HAP-1 (cell line): ENCODE measurements at places on chromosomes 1 and 21.

DNA sequence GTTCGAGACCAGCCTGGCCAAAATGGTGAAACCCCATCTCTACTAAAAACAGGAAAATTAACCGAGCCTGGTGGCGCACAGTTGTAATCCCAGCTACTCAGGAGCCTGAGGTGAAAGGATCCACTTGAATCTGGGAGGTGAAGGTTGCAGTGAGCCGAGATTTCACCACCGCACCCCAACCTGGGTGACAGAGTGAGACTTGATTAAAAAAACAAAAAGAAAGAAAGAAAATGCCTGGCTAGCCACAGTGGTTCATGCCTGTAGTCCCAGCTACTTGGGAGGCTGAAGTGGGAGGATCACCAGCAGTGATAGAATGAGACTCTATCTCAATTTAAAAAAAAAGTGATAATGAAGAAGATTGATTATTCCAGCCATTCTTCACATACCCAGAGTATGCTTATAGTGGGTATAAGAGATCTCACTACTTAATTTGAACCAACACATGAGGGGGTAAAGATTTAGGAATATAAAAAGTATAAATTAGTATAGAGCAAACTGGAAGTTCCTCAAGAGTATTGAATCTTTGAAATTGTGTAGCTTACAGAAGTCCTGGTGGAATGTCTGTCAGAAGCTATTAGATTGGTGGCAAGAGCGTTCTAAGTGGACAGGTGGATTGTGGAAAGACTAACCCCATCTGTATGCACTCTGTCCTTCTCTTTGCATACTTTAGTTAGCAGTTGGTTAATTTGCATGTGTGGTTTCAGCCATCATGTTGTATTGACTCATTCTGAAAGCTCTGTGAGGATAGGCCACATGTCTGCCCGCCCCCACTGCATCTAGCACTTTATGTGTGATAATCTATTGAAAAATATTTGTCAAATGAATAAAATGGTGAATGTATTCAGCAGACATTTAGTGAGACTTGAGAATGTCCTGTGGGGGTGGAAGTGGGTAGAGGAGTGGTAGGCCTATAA, 25.0 kb downstream of the RLF start:
- no peak for DNase-seq

- DNase-seq = peak; percentile 24
Observed at GRCh38 chr1:14983277-14983676, 170.3 kb upstream of the TMEM51 start.

DNA sequence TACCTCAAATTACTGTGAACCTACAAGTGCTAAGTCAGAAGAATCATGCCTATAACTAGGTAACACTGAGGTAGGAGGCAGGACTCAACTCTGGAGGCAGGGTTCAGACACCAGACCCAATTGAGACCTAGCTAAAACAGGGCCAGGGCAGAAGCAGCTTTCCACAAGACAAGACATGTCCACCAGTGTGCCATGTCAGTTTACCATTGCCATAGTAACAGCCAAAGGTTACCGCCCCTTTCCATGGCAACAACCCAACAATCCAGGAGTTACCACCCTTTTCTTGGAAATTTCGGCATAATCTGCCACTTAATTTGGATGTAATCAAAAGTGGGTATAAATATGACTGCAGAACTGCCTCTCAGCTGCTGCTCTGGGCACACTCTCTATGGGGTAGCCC, 432.3 kb downstream of the DPYD start:
- no peak for DNase-seq

- no peak for DNase-seq
Observed at GRCh38 chr1:218444588-218444987, 99.5 kb downstream of the TGFB2 start.

- DNase-seq = no peak
Observed at GRCh38 chr1:30899577-30900389, 8.8 kb downstream of the SDC3 start.

- no peak for DNase-seq
Observed at GRCh38 chr1:2445162-2445822, 30.8 kb upstream of the PLCH2 start.

GRCh38 chr1:6420454-6421042, 829 bp upstream of the HES2 start:
- DNase-seq = no peak

GRCh38 chr1:14923727-14924452, 229.7 kb upstream of the TMEM51 start:
- DNase-seq = peak; percentile 71

GRCh38 chr1:41696381-41696780, 211.9 kb upstream of the EDN2 start:
- no peak for DNase-seq

DNA sequence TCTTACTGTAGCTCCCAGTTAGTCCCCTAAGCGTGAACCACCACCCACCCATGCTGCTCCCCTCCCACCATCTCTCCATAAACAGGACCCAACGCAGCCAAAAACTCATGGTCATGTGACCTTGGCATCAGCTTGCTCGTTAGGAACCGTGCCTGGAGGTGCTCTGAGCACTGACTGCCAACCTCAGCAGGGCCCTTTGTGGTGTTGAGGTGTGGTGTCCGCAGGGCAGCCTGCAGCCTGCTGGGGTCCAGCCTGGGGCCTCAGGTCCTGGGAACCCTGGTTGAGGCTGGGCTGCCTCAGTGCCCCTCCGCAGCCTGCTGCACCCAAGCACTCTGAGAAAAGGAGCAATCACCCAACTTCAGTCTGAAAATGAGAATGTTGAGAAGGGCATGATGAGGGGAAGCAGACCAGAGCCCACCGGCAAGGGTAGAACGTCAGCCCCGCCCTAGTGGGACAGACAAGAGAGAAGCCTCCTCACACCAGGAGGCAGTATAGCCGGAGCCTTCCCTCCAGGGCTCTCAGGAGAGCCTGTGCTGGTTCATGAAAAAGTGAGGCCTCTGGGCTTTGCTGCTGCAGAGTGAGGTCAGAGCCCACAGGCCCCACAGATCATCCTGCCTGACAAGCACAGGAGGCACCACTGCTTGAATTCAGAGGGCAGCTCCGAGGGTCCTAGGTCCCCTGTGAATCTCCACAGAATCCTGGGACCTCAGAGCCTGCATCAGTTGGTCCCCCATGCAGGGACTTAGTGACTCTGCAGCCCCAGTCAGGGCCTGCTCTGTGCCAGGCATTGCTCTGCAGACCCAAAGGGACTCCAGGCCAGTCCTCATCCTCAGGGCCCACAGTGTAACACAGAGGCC, 4.9 kb upstream of the COL6A2 start:
- no peak for DNase-seq

DNA sequence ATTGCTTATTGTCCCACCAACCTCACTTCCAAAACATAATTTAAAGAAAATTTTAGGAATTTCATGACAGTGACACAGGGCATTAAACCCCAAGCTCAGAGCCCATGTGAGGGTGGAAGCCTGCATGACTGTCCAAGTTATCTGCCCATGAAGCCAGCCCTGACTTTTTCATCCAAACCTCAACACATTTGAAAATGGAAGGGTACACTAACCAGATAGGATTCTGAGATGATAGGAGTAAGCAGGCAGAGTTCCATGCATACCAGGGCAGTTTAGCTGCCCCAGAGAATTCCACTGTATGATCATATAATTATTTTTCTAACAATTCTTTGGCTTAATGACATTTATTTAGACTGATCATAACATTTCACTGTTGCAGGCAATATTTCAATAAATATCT, 986.0 kb downstream of the TTLL7 start:
- no peak for DNase-seq

GRCh38 chr1:25763493-25763892, 36.5 kb upstream of the SELENON start:
- DNase-seq = no peak

- DNase-seq = no peak
Observed at GRCh38 chr1:109821221-109821669, 57.5 kb upstream of the EPS8L3 start.

DNA sequence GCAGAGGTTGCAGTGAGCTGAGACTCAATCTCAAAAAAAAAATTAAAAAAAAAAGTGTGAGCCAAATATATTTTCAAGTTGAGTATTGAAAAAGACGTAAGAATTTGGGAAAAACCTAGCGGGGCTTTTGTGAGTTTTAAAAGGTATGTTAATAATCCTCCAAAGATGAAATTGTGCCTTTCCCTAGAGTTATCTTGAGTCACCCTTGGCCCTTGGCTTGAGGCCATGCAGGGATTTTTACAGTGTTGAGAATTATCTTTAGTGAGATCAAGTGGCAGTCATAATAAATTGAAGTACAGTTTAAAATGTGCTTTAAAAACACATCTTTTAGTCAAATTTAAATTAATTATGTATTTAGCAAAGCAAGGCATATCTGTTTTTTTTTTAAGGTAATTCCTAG, 32.7 kb downstream of the PPP2R5A start:
- no peak for DNase-seq

DNA sequence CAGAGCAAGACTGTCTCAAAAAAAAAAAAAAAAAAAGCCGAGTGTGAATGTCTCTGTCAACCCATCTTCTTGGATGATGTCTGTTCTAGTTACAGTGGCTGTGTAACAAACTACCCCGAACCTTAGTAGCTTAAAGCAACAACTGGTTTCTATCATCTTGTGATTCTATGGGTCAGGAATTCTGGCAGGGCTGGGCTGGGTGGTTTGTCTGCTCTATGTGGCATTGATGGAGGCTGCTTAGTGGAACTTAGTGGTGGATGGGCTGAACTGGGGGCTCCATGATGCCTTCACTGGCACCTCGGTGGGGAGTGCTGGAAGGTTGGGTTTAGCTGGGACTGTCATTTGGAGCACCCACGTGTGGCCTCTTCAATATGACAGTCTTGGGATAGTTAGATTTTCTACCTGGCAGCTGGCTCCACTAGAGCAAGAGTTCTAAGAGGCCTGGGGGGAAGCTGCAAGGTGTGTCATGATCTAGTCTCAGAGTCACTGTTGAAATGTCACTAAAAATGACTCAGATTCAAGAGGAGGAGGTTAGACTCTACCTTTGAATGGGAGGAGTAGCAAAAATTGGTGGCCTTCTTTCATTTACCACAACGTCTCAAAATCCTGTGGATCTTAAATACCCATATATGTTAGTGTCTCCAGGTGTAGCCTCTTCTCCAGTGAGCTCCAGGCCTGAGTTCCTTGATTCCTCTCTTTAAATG, 18.6 kb downstream of the ACOT11 start:
- no peak for DNase-seq

GRCh38 chr1:181166377-181167196, 78.1 kb downstream of the IER5 start:
- peak; percentile 81 for DNase-seq

GRCh38 chr1:101392552-101392951, 155.7 kb downstream of the S1PR1 start:
- no peak for DNase-seq

DNA sequence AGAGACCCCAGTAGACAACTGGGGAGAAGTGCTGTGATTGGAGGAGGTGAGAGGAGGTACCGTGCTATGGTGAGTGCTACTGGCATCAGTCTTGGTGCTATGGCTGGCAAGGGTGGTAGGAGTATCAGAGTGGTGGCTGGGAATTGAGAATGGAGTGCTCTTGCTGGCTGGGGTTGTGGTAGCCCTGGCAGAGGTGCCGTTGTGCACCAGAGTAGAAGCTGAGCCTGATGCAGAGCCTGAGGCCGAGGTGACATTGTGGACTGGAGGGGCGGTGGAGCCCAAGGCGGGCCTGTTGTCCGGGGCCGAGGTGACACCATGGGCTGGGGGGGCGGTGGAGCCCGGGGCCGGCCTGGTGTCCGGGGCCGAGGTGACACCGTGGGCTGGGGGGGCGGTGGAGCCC, 14.6 kb downstream of the TRIM46 start:
- no peak for DNase-seq

DNA sequence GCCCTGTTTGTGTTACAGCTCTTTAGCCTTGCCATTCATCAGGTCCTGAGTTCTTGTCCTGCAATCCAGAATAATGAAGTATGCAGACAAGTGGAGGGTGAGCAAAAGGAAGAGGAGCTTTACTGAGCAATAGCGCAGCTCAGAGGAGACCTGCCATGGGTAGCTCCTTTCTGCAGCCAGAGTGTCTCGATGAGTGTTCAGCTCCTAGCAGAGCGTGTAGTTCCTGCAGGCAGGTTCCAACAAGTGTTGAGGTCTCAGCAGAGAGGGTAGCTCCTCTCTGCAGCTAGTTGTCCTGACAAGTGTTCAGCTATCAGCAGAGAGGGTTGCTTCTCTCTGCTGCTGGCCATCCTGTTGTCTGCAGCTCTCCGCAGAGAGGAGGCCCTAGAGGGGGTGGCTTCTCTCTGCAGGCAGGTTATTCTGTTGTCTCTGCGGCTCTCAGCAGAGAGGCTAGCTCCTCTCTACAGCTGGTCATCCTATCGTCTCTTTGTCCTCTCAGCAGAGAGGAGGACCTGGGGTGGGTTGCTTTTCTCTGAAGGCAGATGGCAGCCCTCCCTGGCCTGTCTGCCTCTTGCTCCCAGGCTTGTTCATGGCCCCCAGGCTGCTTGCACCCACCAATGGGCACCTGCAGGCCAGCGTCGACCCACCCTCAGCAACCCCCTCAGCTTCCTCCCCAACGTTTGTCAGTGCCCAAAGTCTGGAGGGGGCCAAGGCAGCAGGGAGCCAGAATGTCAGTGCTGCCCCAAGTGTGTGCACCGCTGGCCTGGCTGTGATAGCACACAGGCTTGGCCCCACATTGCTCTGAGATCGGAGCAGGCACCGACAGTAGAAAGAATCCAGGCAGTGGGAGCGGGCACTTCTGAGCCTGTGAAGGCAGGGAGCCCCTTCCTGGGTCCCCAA, 112.5 kb upstream of the RUNX3 start:
- DNase-seq = no peak

- DNase-seq = no peak
Observed at GRCh38 chr1:230906226-230906625, 37.9 kb upstream of the C1orf198 start.

- DNase-seq = no peak
Observed at GRCh38 chr1:77170687-77171086, 48.5 kb downstream of the PIGK start.

- DNase-seq = no peak
Observed at GRCh38 chr1:212754680-212755079, 36.9 kb downstream of the NSL1 start.

GRCh38 chr1:227321035-227321434, 2.7 kb upstream of the CDC42BPA start:
- DNase-seq = no peak

DNA sequence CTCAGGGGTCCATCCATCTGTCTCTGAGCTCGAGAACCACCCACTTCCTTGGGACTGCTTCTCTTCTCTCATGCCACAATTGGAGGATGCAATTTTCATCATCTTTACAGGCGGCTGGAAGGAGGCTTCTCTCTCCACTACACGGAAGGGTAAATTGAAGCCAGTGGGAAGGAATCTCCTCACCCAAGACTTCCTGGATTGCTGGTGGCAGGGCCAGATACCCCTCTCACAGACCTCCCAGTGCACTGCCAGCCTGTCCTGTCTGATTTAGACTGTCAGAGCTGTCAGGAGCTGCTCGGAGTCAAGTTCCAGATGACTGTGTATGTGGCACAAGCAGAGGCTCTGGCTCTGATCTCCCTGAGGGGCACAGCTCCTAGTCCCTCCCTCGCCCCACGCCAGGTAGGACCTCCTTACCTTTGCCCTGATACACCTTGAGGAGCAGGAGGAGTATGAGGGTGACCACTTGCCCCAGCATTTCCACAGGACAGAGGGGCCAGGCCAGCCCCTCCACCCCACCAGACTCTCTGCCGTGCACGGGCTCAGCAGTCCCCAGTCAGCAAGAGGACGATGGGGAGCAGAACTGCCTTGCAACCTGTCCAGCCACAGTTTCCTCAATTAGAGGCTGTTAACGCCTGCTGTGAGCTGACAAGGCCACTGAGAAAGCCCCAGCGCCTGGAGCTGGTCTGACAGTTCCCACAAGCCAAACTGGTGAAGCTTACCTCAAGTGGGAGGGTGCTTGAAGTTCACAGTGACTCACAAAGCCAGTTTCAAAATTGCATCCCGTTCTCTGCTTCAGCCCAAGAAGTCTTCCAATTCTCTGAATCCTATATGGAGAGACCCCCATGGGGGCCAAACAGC, at the start of gene CD244:
CD244 (minus strand) TSS at position 685 of the 858 bp plus-strand sequence; CDS start at position 475, 210 bp downstream.
- DNase-seq = no peak
